ENCODE measurements at places on chromosomes 7 and 10.
A peak's percentile ranks its signal among the peaks of the same experiment; 100 is the strongest.

DNA sequence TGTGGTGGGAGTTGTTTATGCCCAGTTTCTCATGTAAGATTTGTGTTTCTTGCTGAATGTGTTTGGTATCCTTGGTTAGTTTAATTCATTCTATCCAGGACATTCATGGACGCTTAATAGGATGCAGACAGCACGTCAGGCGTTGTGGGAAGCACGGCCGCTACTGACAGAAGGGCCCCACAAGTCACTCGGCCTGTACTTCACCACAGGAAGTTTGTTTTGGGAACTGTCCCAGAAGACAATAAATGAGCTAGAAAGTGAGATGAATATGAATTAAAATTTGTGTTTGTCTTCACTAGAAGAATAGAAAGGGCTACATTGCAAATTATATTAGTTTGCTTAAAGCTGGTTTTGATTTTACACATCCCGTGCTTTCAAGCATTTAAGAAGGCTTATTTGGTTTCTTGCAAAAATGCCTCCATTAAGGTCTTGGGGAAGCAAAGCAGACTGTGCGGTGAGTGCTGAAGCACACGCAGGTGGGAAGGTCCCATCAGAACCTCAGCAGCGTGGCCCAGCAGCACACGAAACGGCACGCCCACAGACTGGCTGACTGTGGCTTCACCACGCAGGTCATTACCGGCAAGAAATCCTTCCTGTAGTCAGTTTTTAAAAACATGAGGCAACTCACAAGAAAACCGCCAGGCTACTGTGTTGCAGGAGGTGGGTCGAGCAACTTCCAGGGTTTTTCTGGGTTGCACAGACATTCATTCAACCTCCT lies 74.1 kb downstream of the VIPR2 start:
- DNase-seq: no peak

GRCh38 chr7:115368998-115369397 lies 447.1 kb downstream of the MDFIC start:
- no peak for DNase-seq

- no peak for DNase-seq
Measured at GRCh38 chr7:26034391-26034790, 117.6 kb upstream of the NFE2L3 start.

- no peak for DNase-seq
Measured at GRCh38 chr7:115933471-115933870, 97.1 kb downstream of the TFEC start.

- no peak for DNase-seq
Measured at GRCh38 chr10:27285093-27285492, 44.5 kb upstream of the ACBD5 start.

DNA sequence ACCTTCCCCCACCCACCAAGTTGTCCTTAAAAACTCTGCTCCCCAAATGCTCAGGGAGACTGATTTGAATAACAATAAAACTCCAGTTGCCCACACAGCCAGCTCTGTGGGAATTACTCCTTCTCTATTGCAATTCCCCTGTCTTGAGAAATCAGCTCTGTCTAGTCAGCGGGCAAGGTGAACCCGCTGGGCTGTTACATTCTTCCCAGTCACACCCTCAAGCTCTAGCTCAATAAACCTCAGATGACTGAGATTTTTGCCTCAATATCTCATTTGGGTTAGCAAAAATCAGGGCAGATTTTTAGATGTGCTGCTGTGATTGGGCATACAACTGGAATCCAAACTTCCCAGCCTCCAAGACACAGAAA lies 32.9 kb downstream of the SVOPL start:
- no peak for DNase-seq

DNA sequence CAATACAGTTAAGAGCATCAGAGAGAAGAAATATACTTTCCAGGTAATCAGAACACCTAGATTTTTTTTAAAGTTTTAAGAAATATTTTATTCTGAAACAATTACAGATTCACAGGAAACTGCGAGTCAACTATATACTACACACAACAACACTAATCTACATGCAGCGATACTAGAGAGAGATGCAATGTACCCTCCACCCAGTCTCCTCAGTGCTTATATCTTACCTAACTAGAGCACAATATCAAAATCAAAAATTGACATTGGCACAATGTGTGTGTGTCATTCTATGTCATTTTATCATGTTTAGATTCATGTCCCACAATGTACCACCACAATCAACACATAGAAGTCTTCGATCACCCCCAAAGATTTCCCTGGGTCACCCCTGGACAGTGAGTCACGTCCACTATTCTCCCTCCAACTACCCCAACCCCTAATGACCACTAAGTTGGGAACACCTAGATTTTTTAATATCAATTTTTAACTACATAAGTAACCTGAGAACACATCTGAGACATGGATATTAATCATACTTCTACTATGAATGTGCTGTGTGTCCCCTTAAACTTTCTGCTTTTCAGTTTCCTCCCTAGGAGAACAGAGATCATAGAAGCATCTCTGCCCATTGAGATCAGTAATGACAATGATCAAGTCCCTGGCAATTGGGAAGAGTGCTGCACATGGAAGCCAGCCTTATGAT lies 86.5 kb downstream of the GSAP start:
- no peak for DNase-seq

GRCh38 chr10:97356318-97356914 lies 21.9 kb upstream of the FRAT2 start:
- DNase-seq: no peak

DNA sequence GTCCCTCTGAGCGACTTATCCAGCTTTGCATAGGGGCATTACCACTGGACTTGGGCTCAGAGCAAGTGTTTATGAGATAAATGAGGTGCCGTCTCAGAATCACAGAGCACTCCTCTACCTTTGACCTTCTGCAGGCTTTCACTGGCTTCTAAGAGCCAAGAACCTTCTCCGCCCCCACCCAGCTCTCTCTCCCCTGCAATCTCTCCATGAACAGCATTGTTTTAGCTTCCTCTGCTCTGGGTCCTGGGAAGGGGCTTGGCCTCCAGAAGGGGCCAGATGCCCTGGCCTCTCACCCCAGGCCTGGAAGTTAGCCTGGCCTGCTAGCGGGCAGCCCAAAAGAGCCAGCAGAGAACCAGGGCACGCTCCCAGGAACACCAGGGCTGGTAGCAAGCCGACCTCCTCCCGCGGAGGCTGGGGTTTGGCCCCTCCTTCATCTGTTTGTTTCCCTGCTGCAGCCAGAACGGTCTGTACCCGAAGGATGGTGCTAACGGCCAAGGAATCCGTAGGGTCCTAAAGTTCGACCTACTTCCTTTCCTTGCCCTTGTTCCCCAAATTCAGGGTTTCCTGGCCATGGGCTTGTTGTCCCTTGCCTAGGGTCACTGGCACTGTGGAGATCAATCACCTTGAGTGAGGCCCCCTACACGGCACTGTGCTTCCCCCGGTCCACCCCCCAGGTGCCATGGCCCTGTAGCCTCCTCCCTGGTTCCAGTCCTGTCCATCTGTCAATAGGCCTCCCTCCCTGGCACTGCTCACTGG lies 18.7 kb upstream of the DDIT4 start:
- DNase-seq: no peak

- DNase-seq: no peak
Measured at GRCh38 chr7:146875981-146876380, 759.4 kb downstream of the CNTNAP2 start.

DNA sequence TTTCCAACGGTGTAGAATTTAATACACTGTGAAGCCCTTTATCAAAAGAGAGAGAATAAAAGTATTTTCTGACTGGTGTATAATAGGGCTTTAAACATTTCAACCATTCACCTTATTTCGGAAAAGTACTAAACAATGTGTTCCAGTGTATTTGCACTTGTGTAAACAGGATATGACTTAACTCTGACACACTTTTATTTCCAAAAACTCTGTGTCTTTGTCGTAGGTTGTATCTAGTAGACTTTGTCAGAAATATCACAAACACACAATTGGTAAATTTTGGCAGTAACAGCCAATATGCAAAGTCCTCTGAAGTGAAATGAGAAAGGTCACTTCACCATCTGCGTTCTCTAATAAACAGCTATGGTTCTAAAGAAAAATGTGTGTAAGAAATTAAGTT lies 10.3 kb upstream of the TSPAN13 start:
- no peak for DNase-seq

DNA sequence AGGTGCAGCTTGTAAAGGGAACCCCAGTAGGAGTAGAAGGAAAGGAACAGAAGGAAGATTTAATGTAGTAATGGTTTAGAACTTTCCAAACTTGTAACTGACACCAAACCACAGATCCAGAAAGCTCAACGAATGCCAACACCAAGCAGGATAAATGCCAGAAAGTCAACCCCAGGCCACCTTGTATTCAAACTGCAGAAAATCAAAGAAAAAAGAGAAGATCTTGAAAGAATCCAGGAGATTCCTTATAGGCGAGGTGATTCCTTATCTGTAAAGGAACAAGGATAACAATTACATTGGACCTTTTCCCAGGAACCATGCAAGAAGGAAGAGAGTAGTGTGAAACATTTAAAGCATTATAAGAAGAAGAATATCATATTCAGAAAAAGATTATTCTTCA lies 93.6 kb downstream of the NKX6-2 start:
- DNase-seq: no peak

- DNase-seq: no peak
Measured at GRCh38 chr10:111247781-111248389, 171.1 kb downstream of the ADRA2A start.

- DNase-seq: no peak
Measured at GRCh38 chr7:36262309-36263094, 109.4 kb downstream of the EEPD1 start.

DNA sequence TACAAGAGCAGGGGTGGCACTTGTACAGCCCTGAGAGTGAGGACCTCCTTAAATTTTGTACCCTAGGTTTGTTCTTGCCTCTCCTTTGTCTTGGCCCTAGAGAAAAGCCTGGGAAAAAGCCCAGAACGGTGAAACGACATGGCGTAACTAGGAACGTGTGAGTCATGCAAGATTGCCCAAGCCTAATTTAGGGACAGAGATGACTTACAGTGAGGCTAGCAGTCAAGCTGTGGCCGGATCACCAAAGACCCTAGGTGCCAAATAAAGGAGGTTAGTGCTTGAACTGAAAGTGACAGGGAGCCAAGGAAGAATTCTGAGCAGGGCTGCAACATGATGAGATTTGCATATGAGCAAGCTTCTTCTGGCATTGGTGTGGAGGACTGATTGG lies 25.1 kb downstream of the TBXAS1 start:
- DNase-seq: no peak

GRCh38 chr10:27745732-27746396 lies at the start of gene MKX:
MKX (minus strand) TSS chr10:27745819; CDS start chr10:27743415, 2,404 bp downstream.
- peak; percentile 74 for DNase-seq

DNA sequence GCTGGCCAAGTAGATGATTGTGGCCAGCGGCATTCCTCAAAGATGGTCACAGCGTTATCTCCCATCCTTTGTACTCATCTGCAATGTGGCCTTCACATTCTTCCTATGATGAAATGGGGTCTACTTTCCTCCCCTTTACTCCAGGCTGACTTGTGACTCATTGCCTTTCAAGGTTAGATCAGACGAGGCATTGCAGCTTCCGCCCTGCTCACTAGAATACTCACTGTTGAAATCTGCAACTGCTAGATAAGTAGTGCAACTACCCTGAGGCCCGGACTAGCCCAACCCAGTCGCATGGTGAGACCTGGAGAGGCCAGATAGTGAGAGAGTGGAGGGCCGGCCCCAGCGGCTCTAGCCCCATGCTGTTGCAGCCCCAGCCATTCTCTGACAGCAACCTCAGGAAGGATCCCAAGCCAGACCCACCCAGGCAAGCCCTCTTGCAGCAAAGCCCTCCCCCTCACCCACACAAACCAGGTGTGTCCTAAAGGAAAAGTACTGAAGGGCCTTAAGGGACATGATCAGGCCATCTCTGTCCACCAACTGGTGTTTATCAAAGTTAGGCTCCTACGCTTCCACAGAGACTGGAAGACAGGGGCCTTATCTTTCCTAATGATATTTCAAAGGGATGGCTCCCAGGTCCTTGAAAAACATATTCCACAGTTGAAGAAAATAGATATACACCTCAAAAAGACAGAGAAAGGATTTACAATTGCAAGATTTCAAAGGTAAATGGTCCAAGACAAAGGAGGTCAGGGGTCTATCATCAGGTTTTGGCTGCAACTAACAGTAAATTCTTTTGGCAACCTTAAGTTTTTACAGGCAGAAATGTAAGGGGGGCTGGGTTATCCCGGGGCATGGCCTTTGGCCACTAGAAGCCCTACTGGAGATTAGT lies 107.2 kb upstream of the TRIM24 start:
- DNase-seq: no peak

DNA sequence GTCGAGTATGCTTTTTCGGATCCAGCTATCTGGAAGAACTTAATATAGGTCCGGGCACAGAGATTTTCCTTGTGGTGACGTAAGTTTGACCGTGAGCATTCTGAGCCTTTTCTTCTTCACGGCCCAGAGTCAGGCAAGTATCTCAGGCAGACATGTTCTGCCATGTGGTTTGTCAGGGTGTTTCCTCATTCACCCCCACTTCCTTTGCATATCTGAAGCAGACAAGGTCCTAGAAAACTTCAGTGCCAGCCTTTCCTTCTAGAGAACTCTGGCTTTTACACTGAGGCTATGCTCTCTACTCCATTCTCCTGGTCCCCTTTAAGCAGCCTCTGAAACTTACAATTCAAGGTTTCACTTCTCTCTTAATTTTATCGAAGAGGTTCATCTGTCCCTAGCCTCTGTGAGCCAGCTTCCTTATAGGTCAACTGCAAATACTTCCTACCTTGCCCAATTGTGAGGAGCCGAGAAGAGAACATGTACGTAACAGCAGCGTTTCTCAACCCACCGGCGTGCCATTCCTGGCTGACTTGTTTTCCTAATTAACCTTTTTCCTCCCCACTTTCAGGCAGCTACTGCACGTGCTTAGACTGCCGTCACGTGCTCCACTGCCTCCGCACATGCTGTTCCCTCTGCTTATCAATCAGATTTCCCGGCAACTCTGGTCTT lies 47.3 kb downstream of the CDCA7L start:
- DNase-seq: no peak

DNA sequence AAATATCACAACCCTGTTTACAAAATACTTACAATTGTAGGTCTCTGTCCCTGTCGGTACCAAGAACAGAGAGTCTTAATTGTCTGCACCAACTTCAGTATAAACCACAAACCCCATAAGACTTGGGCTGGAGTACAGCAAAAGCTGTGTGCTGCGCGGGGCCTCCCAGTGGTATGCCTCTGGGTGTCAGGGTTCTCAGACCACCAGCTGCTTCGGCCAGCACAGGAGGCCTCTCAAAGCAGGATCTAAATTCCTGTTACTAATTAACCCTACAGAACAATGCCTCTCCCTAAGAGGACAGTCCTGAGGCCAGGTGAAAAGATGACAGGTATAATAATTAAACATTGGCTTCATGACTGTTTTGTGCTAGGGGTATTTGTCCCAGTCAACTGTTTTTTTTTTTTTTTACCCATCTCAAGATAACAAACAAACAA lies 957 bp upstream of the SVIL start:
- no peak for DNase-seq

GRCh38 chr7:27151931-27152815 lies at the start of gene HOXA3:
HOXA3 (minus strand) TSS chr7:27152583; CDS start chr7:27110640, 41,943 bp downstream.
- DNase-seq: no peak

- no peak for DNase-seq
Measured at GRCh38 chr10:68562661-68563570, 2.8 kb downstream of the TET1 start.

All from amniotic stem cell (primary cell).